ENCODE measurements at places on chromosomes 2 and 18. TPM values are rescaled to one million over a fixed set of nuclear protein-coding genes. Genes with fewer than 3 reads are reported as not detected.

PFN4 gene
- not detected for total RNA-seq

- DNase-seq = no peak
- H3K27ac ChIP-seq = no peak overlapping the region
- no peaks in the 10 kb centered on the region for H3K4me1 ChIP-seq
- H3K27me3 ChIP-seq = no peaks in the 10 kb centered on the region
Observed at GRCh38 chr2:163341426-163341825, 394.4 kb downstream of the FIGN start.

- H3K36me3 ChIP-seq = no peaks in the 10 kb centered on the region
- no peaks in the 10 kb centered on the region for H3K4me1 ChIP-seq
- H3K27me3 ChIP-seq = peaks cover 2% of the 10 kb centered on the region
- no peak overlapping the region for H3K27ac ChIP-seq
- no peak overlapping the region for H3K4me3 ChIP-seq
- no peak for DNase-seq
Observed at GRCh38 chr2:16151281-16151570, 210.9 kb downstream of the MYCN start.

QPCT gene
- not detected for total RNA-seq

DNA sequence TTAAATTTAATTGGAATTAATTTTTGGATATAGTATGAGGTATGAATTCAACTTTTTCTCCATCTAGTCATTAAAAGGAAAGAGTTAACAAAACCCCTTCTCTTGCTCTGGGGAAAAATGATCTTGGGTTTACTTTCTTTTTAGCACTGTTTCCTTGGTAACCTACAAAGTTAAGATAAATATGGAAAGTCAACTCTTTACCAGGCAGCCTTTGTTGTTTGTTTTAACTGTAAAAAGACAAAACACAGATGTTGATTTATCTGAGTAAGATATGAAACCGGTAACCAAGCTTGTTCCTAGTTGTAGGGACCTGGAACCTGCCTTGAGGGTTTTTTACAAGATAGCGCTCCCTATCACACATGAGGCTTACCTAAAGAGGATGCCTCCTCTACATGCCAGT, 10.1 kb upstream of the SANBR start:
- peak overlapping the region; percentile 60 for H3K27ac ChIP-seq
- peaks cover 12% of the 10 kb centered on the region for H3K4me1 ChIP-seq
- no peak for DNase-seq
- H3K36me3 ChIP-seq = peaks cover 4% of the 10 kb centered on the region
- H3K4me3 ChIP-seq = no peak overlapping the region

FMNL2 gene
- 66.5 TPM for total RNA-seq

DNA sequence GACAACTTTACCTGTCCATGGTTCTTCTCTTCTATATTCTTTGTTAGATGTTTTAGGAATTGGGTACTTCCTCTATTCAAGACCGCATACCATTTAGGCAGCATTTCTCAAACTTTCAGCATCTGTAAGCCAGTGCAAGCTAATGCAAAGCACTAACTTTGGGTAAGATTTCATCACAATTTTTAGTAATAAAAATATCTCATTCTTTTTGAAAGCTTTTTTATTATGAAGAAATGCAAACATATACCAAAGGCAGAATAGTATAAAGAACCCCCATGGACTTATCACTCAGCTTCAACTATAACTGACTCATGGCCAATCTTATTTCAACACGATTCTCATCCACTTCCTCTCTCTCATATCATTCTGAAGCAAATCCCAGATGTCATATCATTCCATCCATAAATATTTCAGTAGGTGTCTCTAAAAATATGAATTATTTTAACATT, 32.9 kb downstream of the INO80C start:
- peaks cover 14% of the 10 kb centered on the region for H3K4me1 ChIP-seq
- H3K27me3 ChIP-seq = no peaks in the 10 kb centered on the region
- H3K36me3 ChIP-seq = peaks cover 2% of the 10 kb centered on the region
- no peak overlapping the region for H3K4me3 ChIP-seq
- no peak overlapping the region for H3K27ac ChIP-seq
- DNase-seq = no peak

DNA sequence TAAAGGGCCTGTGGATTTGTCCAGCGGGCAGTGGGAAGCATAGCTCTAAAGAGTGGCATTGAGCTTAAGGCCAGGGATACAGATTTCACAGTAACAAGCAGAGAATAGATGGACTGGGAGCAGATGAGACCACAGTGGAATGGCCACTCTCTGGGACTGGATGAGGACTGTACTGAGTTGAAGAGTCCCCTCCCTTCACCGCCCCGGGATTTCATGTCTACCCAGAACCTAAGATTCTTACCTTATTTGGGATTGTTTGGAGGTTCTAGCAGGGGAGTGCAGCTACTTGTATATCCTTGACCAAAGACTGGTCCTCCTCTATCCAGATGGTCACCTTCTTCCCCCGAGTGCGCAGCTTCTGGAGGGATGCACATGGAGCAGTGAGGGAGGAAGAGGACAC, 28.0 kb upstream of the EFEMP1 start:
- no peak for DNase-seq
- no peaks in the 10 kb centered on the region for H3K4me1 ChIP-seq
- no peak overlapping the region for H3K4me3 ChIP-seq
- no peaks in the 10 kb centered on the region for H3K36me3 ChIP-seq
- H3K27me3 ChIP-seq = 0 out of 3 replicates have a peak, but pooled peaks cover 3% of the 10 kb centered on the region

UGT1A8 gene
- not detected for total RNA-seq

- H3K4me3 ChIP-seq = peak overlapping the region; percentile 82
- peaks cover 36% of the 10 kb centered on the region for H3K4me1 ChIP-seq
- H3K36me3 ChIP-seq = no peaks in the 10 kb centered on the region
- H3K27me3 ChIP-seq = peaks cover 29% of the 10 kb centered on the region
- H3K27ac ChIP-seq = no peak overlapping the region
Observed at GRCh38 chr18:77131652-77132368, 773 bp downstream of the MBP start.

GRB14 gene
- total RNA-seq = 3.8 TPM

GRCh38 chr2:66145490-66145889, 289.4 kb upstream of the MEIS1 start:
- H3K27me3 ChIP-seq = no peaks in the 10 kb centered on the region
- H3K36me3 ChIP-seq = no peaks in the 10 kb centered on the region
- no peak overlapping the region for H3K4me3 ChIP-seq
- no peaks in the 10 kb centered on the region for H3K4me1 ChIP-seq
- no peak overlapping the region for H3K27ac ChIP-seq

DNA sequence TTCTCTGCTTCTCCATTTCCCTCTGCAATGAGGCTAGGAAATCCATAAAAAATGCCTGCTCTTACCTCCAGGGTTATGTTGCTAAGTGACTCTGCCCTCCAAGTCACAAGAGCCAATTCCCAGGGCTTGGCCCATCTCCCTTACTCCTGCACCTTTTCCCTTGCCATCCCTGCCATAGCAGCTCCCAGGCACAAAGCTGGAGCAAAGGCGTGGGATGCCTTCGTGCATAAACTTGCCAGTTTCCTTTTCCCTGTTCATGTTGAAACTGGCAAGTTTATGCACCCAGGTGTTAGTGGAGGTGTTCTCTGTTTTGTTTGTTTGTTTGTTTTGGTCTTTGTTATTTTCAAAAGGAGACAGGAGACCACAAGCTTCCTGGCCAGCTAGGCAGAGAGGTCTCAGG, 195.1 kb downstream of the ACKR3 start:
- no peak overlapping the region for H3K4me3 ChIP-seq
- H3K4me1 ChIP-seq = no peaks in the 10 kb centered on the region
- H3K27me3 ChIP-seq = no peaks in the 10 kb centered on the region
- no peaks in the 10 kb centered on the region for H3K36me3 ChIP-seq
- H3K27ac ChIP-seq = no peak overlapping the region

DNA sequence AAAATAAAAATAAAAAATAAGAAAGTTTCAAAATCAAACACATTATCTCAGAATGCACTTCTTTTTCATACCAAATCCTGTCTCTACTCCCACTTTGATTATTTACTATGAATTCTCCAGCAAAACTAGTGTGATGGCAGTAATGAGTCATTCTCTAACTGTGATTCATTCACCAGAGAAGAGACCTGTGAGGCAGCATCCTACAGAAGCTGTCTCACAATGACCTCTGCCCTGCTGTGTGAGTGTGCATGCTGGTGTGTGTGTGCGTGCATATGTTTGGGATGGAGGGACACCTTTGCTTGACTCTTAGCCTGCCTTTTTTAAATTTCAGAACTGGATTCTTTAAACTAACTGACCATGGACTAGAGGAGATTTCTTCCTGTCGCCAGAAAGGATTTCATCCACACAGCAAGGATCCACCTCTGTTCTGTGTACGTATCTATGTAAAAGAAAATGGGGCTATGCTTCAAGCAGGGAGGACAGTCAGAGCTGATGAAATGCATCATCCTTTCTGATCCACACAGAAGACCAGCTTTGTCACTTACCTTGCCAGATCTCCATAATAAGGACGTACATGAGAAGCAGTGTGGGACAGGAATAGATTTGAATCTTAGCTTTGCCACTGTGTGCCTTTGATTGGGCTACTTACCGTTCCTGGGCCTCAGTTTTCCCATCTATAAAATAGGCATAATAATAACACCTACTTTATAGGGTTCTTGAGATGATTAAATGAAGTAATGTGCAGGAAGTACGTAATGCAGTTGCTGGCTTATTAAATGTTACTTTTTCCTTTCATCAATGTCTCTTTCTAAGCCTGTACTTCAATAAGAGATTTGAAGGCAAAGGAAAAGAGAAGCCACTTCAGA, 31.2 kb downstream of the STAMBP start:
- H3K4me3 ChIP-seq = no peak overlapping the region
- DNase-seq = peak; percentile 44
- no peak overlapping the region for H3K27ac ChIP-seq
- no peaks in the 10 kb centered on the region for H3K27me3 ChIP-seq
- peaks cover 14% of the 10 kb centered on the region for H3K36me3 ChIP-seq

DNA sequence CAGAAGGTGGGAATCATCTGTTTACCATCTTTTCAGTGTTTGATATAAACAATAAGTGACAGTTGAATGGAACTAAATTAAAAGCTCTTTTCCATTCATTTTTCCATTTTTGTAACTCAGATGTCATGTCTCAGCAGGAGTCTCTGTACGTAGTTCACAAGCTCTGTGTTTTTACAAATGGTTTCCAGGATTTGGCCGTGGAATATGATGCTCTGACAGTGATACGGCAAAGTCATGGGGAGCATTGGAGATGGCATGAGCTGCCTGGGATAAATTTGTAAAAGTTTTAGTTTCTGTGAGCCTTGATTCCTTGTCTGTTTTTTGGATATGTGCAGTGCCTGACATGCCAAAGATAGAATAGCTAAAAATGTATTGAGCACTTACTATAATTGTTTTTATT, 168.1 kb upstream of the SESTD1 start:
- H3K27ac ChIP-seq = no peak overlapping the region
- no peak overlapping the region for H3K4me3 ChIP-seq
- peaks cover 19% of the 10 kb centered on the region for H3K4me1 ChIP-seq
- no peak for DNase-seq
- H3K27me3 ChIP-seq = peaks cover 8% of the 10 kb centered on the region

TUBA3E gene
- total RNA-seq = not detected

DNA sequence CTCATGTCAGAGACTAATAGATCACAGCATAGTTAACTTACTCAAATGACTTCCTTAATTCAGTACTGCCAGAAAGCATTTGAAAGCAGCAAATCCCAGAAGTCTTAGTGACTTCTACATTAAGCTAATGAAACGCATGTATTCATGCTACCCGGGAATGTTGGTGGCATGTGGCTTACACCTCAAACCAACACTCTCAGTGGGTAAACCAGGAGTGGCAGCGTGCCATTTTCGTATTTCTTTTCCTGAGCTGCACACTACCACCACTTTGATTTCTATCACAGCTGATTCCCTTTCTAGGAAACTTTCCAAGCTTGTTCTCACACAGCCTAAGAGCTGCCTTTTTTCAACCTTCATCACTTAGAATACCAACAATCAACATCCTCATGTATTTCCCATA, 646.6 kb downstream of the NRXN1 start:
- no peaks in the 10 kb centered on the region for H3K27me3 ChIP-seq
- H3K4me3 ChIP-seq = no peak overlapping the region
- H3K36me3 ChIP-seq = no peaks in the 10 kb centered on the region
- H3K27ac ChIP-seq = no peak overlapping the region

- H3K27ac ChIP-seq = no peak overlapping the region
- H3K4me3 ChIP-seq = no peak overlapping the region
- no peaks in the 10 kb centered on the region for H3K36me3 ChIP-seq
- H3K4me1 ChIP-seq = peaks cover 19% of the 10 kb centered on the region
- no peak for DNase-seq
Observed at GRCh38 chr18:57831597-57832377, 28.7 kb upstream of the ATP8B1 start.

DNA sequence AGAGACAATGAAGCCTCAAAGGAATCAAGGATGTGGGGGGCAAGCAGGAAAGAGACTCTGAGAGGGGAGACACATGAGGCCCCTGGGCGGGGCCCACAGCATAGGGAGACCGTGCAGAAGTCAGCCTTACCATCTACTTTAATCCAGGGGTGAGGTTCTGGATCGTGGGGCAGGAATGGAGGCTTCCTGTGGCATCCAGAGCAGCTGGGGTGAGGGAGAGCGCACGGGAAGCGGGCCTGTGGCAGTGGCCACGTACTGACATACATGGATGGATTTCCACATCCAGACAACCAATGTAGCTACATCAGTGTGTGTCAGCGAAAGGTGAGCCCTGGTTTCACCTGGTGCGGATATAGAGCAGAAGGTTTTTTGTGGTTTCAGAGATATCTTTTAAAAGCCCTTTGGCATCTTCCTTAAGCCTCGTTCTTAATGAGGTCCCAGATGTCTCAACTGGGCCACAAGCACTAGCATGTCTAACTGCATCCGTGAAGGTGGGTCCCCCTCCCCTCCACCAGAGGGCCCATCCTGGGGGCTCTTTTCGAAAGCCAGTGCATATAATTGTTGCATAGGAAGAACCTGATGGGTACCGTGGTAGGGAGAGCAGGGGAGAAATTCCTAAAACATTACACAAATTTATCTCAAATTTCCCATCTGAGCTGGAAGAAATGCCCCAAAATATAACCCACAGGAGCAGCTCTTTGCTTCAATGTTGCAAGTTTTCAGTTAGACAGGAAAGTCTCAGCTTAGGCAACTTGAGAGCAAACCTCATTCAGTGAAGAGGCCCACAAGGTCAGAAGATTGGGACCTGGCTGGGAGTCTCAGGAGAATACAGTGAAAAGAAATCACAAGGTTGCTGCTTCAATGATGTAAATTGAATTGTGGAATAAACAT, 90.9 kb downstream of the SP3 start:
- H3K36me3 ChIP-seq = no peaks in the 10 kb centered on the region
- H3K4me3 ChIP-seq = no peak overlapping the region
- H3K27ac ChIP-seq = no peak overlapping the region

DNA sequence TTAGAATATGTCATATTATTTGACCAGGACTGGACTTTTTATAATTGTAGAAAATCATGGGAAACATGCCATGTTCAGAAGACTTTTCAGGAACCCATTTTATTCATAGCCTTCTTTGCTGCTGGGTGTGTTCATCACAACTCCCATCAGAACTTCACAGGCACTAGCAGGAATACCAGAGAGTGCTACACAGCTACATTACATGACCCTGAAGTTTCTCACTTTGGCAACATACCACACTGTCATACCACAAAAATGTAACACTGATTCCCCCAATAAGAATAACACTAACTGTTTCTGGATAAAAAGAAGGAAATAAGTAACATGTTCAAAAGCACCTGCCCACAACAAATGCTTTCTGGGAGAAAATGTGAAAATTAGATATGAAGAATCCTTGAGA, 405.4 kb downstream of the CDH2 start:
- no peak overlapping the region for H3K27ac ChIP-seq
- H3K27me3 ChIP-seq = no peaks in the 10 kb centered on the region
- H3K4me3 ChIP-seq = no peak overlapping the region
- no peaks in the 10 kb centered on the region for H3K36me3 ChIP-seq

GRCh38 chr18:23634692-23635091, 28.0 kb downstream of the ANKRD29 start:
- H3K27ac ChIP-seq = no peak overlapping the region
- H3K27me3 ChIP-seq = no peaks in the 10 kb centered on the region
- H3K4me1 ChIP-seq = peaks cover 30% of the 10 kb centered on the region
- no peak for DNase-seq

Data from HepG2 (cell line).